AG20443 (cell line): ENCODE measurements at places on chromosomes 5 and 9.

DNA sequence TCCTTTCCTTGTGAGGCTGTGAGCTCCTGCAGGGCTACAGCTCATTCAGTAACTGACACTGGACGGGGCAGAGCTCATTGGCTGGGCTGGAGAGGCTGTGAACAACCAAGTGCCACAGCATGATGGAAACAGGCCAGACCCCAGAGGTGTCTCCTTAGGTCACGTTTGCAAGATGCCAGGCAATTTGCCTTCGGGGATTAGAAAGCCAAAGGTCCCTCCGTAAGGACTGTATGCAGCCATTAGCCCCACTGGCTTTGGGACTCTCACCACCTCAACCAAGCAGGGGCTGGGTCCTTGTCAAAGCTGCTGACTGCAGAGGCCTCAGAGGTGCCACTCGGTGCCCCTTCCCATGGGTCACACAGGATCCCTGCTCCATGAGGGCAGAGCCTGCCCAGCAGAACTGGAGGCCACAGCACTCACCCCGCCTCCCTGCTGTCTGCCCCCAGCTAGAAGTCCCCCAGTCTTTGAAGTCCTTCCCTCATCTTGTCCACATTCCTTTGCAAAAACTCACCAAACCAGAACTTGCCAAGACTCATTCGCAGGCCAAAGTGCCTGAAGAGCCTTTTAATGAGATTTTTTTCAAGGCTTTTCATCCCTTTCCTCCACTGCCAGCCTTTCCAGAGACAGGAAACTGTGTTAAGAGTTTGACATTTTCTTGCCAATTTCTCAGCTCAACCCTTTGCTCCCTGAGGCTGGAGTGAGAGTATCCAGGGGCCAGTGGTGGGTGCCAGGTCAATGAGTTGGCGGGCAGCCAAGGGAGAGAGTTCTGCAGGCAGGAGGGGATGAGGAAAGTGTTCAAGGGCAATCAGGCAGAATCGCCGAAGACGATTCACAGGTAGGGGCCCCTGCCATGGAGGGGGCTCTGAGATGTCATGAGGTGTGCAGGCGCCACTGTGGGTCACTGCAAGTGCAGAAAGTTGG, 39.7 kb upstream of the SLC25A51 start:
- DNase-seq, result peak; percentile 86

GRCh38 chr5:146079695-146080373, 25.5 kb downstream of the PLAC8L1 start:
- peak; percentile 25 for DNase-seq

- DNase-seq, result no peak
Measured at GRCh38 chr5:107631805-107632362, 38.9 kb downstream of the EFNA5 start.

DNA sequence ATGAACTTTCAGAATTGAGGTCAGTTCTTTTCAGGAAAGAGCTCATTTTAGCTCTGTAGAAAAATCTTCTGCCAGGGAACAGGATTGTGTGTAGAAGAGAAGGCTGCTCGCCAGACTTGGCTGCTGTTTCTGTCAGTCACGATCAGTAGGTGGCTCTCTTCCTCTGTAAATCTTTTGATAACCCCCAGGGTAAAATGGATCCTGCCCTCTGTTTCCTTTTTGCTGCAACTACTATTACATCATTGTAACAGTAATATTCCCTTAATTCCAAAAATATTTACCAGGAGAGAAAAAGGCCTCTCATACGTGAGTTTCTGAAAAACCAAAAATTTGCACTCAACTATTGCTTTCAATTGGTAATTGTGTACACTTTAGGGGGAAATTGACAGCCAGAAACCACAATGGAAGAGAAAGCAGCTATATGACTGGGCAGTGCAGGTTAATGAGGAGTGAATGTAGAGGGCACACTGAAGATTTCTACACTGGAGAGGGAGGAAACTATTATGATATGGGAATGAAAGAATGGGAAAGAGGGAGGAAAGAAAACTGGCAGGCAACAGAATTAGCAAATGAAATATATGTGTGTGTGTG, 12.3 kb downstream of the IFNA21 start:
- no peak for DNase-seq

- DNase-seq, result peak; percentile 69
Measured at GRCh38 chr5:56816546-56817081, 1.3 kb downstream of the MAP3K1 start.

DNA sequence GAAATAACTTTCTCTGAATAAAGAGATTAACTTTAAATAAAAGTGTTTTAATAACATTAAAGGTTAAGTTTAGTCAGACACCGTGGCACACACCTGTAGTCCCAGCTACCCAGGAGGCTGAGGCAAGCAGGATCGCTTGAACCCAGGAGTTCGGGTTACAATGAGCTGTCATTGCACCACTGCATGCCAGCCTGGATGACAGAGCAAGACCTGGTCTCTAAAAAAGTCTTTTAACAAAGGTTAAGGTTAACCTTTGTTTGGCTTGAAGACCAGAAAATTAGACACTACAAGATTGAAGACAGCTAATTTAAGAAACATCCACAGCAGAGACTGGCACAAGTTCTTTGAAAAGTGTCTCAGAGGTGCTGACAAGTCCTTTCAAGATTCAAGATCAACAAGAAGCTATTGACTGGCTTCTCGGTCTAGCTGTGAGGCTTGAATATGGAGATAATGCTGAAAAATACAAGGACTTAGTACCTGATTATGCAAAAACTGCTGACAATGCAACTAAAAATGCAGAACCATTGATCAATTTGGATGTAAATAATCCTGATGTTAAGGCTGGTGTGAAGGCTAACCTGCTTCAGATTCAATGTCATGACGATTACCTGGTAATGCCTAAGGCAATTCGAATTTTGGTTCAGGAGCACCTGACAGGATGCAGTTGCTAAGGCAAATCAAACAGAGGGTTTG, 48.8 kb downstream of the FAM81B start:
- DNase-seq, result no peak

- peak; percentile 80 for DNase-seq
Measured at GRCh38 chr9:27094640-27095298, 14.3 kb upstream of the TEK start.
